ENCODE measurements at places on chromosomes 16 and 17.

DNA sequence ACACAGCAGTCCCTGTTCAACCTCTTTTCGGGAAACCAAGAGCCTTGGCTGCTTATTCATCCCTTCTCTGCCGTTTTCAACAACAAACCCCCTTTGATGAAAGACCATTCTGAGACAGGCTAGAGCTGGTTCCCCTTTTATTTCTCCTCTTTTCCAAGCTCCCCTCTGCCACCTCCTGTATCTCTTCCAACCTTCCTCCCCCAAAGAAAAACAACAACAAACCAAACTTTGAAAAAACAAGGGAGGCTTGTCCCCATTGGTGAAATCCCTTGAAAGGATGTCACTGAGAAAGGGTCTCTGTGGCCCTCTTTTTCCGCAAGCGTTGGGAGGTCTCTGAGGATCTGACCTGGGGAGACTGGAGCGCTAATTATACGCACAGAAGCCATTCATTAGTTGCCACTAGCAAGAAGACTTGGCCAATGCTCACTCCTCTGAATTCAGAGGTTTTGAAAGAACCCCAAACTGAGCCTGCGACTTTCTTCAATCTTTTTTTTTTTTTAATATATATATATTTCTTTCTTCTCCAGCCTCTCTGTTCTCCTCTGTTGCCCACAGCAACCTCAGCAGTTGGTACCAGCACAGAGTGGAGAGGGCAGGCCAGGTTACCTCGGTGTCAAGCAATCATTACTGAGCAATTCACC is 101.4 kb downstream of the PITPNC1 start:
- peak; percentile 81 for DNase-seq

DNA sequence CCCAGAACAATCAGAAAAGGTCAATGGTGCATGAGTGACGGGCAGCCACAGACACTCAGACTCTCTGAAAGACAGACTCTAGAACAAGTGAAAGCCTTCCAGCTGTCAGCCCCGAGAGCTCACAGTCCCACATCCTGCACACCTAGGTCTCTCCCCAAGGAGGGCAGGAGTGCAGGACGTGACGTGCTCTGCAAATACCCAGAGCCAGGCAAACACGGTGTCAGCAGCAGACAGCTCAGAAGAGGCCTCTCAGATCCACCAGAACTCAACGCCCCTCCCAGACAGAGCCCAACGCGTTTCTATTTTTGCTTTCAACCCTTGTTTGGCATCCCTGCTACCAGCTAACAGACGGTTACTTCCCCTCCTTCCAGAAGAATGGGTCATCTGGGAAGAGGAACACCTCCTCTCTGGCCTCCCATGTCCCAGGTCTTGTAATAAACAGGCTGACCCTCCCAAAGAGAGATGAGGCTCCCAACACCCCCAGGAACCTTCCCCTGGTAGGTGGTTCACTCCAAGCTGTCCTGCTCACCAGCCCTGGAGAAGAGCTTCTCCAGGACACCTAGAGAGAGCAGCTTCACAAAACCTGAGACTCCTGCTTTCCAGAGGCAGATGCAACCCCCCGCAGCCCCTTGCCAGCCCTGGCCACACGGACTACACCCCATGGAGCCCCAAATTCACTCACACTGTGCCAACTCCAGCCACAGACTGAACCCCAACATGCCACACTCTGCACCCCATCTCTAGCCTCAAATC is 7.6 kb downstream of the PITPNM3 start:
- no peak for DNase-seq

DNA sequence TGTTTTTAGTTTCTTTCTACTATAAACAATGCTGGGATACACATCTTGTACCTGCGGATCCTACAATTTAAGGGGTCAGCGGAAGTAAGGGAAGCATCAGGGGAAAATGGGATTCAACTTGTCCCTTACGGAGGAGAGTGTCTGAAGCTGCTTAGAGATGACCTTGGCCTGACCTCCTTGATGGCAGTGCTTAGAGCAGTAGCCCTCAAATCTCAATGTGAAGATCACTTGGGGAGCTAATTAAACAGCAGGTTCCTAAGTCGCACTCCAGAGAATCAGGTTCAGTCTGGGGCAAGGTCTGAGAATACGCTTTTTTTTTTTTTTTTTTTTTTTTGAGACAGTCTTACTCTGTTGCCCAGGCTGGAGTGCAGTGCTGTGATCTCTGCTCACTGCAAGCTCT is 9.6 kb upstream of the METTL16 start:
- DNase-seq, result no peak

DNA sequence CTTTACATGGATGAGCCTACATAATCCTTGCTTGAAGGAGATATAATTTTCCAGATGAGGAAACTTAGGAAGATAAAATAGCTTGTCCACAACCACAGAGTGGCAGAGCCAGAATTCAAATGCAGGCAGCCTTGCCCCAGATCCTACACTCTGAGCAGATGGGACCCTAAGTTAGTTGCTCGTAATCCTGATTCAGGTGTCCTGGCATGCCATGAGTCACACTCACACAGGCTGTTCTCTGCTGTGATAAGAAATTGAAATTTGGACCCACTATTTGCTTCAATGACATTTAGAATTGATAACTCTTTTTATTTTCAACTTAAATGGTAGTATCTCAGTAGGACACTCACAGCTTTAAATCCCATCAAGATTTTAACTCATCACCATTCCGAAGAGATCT is 150.7 kb upstream of the CACNG5 start:
- DNase-seq, result no peak

- DNase-seq, result no peak
Measured at GRCh38 chr17:69018022-69018615, 42.6 kb downstream of the ABCA9 start.

DNA sequence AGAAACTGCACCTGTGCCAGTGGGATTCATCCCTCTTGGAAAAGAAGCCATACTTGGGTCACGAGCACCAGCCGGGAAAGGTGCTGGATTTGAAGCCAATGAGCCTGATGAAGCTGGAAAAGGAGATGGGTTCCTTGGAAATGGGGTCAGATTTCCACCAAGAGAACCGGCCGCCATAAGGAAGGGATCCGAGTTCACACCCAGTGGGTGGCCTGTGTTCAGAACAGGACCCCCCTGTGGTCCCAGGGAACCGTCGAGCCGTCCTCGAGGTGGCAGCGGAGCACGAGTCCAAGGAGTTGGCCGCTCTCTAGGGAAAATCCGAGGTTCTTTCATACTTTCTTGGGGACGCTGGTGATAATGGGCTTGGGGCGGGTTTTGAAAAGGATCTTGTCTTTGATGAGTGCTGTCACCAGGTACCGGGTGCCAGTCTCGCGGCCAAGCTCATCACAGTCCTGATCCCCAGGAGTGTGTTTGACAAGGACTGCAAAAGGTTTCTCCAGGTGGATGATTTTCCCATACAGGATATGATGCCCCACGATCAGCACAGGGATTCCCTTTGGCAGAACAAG is 12.2 kb downstream of the CHTF8 start:
- no peak for DNase-seq

DNA sequence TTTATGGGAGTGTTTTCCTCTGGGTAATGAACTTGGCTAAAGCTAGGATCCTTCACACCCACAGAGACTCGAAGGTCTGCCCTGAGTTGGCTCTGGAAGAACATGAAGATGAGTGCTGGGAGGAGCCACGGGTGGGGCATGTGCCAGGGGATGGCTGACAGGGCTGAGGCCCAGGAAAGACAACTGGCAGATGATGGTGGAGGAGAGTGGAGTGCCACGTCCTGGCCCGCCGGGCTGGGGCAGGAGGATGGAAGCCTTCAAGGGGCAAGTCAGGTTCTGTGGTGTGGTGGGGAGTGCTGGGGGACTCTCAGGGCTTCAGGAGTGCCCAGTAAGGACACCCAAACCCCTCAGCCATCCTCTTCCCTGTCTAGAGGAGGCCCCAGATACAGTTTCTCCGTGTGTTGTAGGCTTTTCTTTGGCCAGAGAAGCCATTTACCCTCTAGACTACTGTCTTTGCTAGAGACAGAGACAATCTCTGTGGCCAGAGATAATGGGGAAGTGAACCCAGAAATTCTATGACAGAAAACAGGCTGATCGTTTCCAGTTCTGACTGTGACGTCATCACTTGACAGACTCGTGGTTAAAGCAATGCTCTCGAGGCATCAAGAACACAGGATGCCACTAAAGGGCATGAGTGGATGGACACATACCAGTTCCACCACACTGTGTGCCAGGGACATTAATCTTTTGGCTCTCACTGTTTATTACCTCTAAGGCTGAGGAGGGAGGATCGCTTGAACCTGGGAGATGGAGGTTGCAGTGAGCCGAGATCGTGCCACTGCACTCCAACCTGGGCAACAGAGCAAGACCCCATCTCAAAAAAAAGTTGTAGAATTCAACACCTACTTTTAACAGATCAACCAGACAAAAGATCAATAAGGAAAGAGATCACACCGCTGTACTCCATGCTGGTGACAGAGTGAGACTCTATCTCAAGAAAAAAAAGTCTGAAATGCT is 18.6 kb upstream of the SLC5A10 start:
- DNase-seq, result no peak

- DNase-seq, result no peak
Measured at GRCh38 chr17:58734811-58735210, 20.8 kb upstream of the PPM1E start.

GRCh38 chr17:55201308-55201932 is 63.3 kb upstream of the HLF start:
- DNase-seq, result no peak

GRCh38 chr17:51132964-51133319 is 12.3 kb upstream of the SPAG9 start:
- no peak for DNase-seq

DNA sequence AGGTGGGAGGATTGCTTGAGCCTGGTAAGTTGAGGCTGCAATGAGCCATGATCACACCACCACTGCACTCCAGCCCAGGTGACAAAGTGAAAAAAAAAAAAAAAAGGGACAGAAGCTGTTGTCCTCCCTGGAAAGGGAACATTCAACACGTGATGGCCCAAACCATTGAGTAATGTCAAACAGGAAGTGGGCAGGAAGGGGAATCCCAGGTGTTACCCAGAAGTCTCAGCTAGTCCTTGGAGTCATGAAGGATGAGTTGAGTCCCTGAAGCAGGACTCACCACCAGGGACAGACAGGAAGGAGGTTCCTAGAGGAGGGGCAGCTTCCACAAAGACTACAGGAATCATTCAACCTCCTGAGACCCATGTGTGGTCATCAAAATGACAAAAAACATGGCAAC is 19.8 kb upstream of the CMIP start:
- no peak for DNase-seq

DNA sequence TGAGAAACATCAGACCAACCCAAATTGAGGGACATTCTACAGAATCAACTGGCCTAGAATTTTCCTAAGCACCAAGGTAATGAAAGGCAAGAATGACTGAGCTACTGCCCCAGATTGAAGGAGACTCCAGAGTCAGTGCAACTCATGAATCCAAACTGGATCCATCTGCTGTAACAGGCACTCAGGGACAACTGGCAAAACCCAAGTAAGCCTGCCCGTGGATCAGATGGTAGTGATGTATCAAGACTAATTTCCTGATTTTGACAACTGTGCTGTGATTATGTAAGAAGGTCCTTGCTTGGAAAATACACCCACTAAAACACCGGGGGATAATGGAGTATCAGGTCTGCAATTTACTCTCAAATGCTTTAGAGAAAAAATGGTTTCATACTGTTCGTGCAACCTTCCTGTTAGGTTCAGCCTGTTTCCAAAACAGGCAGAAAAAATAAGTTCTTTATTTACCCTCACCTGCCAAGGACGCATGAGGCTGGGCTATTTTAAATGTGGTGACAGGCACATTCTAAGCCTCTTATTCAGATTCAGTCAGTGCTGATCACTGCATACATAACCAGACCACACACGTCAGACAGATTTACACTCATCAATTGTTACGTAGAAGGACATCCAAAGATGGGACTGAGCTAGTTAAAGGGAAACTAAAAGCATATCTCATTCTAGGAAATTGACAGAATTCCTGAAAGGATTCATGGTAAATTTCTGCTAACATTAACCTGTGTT is 7.0 kb downstream of the MBTPS1 start:
- DNase-seq, result no peak

Data from putamen (tissue), 1 donor.